ENCODE measurements at places on chromosomes 6 and 20.
A peak's percentile ranks its signal among the peaks of the same experiment; 100 is the strongest.

DNA sequence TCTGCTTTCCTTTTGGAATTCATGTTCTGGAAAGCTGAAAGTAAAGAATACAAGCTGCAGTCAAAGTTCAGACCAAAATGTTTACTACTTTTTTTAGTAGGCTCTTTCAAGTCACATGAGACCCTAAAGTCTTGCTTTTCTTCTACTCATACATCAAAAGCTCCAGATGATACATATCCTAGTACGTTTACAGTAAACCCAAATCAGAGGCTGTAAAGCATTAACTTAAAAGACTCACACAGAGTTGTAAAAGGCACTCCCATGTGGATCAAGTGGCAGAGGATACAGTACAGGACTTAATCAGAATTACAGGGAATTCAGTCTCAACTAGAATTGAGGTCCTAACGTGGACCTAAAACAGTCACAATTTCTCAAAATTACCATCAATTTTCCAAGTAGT, 40.7 kb downstream of the STK38 start:
- ATAC-seq, result peak; percentile 56

DNA sequence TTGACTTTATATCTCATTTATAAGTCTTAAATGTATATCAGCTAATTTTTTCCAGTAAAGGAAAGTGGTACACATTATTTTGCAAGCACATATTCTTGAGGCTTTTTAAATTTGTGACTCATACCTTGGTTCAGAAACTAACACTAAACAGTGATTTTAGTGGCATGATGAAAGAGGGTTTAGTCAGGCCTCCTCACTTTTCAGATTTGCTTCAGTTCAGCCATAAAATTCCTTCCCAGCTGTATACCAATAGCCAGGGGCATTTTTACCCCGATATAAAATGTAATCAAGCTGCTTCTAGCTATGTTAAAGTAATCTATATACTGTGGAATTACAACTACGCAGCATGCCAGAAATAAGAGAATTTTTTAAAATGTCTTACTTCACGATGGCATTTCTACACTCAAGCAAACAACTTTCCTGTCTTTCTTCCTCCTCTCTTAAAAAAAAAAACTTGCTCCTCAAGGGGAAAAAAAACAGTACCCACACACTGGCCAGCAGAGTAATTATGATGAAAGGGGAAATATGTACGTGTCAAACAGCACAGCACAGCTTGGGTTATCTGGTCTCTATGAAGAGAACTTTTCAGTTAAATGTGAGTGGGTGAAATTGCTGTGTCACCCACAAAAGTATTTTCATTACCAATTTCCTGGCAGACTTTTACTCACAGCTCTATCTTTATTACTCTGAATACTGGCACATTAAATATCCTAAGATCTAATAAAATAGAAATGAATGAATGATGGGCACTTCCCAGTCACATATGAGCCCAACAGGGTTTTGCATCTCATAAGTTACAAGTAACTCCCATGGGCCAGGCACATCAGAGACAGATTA, 244.8 kb upstream of the TENT5A start:
- peak; percentile 55 for ATAC-seq

GRCh38 chr6:161272635-161273273, 1.1 kb downstream of the AGPAT4 start:
- ATAC-seq, result no peak

- ATAC-seq, result no peak
These were observed 175.2 kb downstream of the CDKAL1 start for GRCh38 chr6:20709451-20709850.

- no peak for ATAC-seq
These were observed 156.9 kb upstream of the SOX4 start for GRCh38 chr6:21436625-21437024.

DNA sequence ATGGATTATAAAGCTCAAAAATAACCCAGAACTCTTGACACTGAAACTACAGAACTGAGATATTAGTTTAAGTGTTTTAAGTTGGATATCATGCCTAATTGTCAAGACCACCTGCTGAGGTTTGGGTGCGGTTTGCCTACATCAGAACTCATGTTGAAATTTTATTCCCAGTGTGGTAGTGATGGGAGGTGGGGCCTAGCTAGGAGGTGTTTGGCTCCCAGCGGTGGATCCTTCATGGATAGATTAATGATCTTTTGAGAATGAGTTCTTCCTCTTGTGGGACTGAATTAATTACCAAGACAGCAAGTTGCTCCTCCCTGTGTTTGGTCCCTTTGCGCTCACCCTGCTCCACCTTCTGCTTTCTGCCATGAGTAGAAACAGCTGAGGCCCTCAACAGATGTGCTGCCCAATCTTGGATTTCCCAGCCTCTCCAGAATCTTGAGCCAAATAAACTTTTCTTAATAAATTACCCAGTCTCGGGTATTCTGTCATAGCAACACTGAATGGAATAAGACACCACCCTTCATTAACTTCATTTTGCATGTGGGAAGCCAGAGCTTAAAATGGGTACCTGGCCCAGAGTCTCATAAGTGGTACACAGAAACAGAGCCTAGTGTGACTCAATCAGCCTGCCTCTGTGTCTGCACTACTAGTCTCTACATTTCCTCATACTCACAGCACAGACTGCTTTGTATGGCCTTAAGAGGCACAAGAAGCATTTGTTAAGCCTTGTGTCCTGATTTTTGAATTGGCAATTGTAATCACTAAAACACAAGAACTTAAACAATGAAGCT, 158.4 kb downstream of the IBTK start:
- ATAC-seq, result no peak

- ATAC-seq, result no peak
These were observed 106.4 kb downstream of the ASCC3 start for GRCh38 chr6:100774681-100775080.

DNA sequence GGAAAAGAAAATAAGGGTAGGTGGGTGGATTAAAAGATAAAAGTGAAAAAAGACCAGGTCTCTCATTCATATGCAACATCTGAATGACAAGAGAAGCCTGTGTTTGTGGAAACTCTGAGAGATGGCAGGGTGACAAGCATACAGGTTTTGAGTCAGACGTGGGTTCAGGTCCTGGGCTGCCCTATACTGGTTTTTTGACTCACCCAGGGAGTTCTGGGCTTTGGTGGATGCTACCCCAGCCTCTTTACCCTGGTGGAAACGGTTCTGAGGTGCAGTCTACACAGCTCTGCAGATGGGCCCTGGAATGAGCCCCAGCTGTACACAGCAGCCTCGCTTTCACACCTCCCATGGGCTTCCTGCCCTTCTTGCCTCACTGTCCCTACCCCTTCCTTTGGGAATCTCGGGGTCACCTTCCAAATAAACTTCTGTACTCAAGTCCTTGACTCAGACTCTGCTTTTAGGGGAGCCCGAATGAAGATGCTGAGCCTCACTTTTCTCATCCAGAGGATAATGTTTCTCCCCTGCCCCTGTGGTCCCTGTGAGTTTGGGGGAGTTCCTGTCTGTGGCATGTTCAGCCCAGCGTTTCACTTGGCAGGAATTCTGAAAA, 77.7 kb upstream of the CLDN20 start:
- peak; percentile 96 for ATAC-seq

DNA sequence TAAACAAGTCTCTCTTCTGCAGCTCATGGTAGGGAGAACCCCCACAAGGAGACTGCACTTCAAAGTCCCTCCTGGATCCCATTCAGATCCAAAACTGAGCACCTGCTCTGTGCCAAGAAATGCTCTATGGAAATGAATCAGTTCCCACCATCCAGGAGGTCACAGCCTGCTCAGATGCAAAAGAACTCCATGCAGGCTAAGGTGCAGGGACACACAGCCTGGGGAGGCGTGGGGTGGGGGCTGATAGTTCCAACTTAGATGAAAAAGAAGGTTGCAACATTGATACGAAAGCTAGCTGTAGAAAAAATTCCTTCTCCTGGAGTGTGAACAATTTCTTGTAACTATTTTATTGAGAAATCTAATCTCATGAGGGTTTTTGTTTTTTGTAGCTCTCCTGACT, 111.0 kb upstream of the TMEM170B start:
- ATAC-seq, result no peak
